ENCODE measurements at places on chromosomes 11 and 22.

DNA sequence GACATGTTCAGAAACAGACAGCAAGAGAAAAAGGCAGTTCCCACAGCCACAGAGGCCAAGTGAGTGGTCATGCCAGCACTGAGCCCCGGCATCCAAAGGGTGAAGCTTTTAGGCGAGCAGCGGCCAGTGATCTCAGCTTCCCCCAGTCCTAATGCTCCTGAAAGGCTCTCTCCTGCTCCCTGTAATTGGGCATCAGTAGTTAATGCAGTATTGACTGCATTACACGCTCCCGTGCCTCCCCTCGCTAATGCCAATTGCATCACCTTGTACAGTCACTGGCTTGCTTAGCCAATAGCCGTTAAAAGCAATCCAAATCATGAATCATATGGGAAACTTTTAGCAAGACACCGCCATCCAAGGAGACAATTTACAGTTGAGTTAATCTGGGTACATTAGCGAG is 4.9 kb downstream of the LMO1 start:
- peak; percentile 60 for DNase-seq

DNA sequence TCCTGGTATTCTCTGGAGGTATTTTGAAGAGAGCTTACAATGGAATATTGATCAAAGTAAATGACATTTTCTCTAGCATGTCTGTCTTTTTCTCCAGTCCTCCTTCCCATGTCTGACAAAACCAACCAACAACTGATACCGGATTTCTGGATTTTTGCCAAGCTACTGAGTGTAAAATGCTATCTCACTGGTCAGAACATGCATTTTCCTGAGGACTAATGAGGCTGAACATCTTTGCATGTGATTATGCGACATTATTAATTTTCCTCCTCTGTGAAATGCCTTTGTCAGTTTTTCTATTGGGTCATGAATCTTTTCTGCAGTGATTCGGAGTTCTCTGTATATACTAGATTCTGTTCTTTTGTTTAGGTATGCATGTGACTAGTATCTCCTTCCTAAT is 51.4 kb downstream of the CDON start:
- DNase-seq: no peak

GRCh38 chr11:6201481-6201880 is 2.5 kb downstream of the OR52W1 start:
- DNase-seq: peak; percentile 49

DNA sequence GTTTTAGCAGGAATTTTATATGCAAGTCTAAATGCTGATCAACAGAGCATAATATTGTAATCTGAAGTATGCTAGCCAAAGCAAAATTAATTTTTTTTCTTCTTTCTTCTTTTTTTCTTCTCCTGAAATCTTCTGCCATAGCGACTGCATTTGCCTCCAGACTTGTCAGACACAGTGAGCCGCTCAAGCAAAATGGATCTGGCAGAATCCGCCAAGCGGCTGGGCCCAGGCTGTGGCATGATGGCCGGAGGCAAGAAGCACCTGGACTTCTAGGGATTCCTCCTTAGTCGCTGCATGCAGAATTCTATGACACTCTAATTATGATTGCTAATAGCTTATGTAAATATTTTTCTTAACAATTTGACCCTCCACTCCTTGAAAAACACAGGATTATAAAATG is 27.9 kb downstream of the PAX6 start:
- DNase-seq: no peak

DNA sequence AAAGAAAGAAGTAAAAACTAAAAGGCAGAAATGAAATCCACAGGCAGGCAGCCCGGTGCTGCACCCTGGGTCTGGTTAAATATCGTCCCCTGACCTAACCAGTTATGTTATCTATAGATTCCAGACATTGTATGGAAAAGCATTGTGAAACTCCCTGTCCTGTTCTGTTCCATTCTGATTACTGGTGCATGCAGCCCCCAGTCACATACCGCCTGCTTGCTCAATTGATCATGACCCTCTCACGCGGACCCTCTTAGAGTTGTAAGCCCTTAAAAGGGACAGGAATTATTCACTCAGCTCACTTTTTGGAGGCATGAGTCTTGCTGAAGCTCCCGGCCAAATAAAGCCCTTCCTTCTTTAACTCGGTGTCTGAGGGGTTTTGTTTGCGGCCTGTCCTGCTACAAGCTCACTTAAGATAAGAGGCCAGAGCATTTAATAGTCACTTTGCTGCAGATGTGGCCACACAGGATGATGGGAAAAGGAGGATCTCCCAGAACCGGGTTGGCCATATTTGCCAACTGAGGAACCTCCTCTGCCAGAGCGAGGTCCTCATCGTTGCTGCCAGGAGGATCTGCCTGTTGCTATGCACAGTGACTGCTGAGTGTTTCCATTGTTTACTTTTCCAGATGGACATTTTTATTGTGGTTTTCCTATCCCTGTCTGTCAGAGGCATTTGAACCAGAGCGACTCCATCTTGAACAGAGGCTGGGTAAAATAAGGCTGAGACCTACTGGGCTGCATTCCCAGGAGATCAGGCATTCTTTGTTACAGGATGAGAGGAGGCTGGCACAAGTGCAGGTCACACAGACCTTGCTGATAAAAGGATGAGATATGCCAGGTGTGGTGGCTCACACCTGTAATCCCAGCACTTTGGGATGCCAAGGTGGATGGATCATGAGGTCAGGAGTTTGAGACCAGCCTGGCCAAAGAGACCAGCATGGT is 10.2 kb downstream of the C11orf96 start:
- no peak for DNase-seq

GRCh38 chr11:11320825-11321224 is 32.2 kb downstream of the CSNK2A3 start:
- no peak for DNase-seq

DNA sequence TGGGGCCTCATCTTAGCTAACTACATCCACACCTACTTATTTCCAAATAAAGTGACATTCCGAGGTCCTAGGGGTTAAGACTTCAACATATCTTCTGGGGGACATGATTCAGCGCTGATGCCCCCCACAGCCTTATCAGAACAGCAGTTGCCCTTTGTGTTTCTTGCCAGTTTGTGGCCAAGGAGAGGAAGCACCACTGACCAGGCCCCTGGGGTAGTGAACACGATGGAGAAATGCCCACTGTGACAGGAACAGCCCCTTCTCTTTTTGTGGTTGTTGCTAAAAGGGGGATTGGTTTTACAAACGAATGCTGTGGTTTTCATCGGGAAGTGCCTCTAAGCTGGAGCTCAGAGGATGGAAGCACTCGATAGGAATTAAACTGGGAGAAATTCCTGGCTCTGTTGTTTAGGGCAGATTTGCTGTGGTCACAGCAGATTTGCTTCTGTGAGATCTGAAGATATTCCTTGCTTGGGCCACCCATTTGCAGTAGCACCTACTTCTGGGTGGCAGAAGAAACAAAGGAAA is 88.8 kb downstream of the ABTB2 start:
- peak; percentile 27 for DNase-seq

DNA sequence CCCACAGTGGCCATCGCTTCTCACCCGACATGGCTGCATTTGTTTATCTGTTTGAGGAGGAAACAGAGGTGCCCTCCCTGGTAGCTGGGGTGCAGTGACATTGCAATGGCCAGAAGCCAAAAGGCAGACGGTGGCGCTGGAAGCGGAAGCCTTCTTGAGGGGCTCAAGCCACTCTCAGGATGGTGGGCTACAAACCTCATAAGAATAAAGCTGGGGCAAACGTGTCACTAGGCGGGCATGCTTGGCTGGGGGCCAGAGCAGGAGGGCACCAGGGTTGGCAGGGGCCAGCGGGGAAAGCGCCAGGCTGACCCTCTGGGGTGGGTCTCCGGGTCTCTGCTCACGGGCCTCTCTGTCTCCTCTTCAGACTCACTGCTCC is 12.6 kb downstream of the TNNT3 start:
- DNase-seq: no peak

DNA sequence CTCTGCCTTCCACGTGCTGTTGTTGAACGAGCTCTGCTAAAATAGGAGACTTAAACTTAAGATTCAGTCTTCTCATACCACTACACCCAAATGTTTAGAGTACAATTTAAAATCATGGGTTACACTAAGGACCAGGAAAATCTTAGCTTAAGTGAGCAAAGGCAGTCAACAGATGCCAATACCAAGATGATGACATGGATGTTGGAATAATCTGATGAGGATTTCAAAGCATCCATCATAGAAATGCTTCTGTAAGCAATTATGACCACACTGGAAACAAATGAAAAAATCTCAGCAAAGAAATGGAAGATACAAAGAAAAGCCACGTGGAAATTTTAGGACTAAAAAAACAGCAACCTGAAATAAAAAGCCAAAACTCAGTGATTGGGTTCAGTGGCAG is 109.8 kb downstream of the ATXN10 start:
- DNase-seq: peak; percentile 61

GRCh38 chr11:87002918-87003317 is 34.8 kb upstream of the TMEM135 start:
- DNase-seq: no peak

DNA sequence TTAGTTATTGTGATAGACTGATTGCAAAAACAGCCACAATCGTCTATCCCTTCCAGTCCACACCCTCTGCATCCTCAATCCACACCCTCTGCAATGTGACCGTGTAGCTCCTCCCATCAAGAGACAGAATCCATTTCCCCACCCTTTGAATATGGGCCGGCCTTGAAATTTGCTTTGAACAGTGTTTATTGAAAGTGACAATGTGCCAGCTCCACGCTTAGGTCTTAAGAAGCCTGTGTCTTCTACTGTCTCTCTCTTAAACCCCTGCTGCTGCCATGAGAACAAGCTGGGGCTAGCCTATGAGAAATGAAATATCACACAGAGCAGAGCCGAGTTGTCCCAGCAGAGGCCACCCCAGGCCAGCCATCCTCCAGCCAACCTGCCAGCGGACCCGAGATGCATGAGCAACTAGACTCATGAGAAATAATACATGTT is 22.3 kb upstream of the MICAL2 start:
- peak; percentile 89 for DNase-seq

DNA sequence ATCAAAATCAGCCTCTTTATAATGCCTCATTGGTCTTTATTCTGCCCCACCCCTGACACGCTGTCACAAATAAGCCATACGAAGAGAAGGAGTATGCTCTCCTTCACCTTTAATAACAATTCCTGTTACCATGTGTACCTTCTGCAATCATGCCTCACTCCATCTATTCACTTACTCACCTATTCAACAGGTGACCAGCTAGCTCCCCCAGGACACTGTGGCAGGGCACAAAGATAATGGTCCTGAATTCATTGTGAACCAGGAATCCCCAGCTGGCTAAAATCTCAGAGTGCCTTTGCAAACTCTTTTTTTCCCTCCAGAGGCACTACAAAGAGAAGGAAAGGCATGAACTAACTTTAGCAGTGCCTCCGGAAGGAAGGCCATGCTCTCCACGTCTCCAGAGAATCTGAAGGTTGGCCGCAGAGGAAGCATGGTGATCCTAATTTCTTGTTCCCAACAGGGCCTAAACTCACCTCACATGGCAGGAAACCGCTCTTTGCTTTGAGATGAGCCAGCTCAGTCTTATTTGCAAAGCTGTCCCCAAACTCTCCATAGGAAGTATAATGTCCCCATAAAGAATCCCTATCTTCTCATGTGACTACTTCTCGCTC is 590.3 kb downstream of the BUD13 start:
- DNase-seq: no peak

DNA sequence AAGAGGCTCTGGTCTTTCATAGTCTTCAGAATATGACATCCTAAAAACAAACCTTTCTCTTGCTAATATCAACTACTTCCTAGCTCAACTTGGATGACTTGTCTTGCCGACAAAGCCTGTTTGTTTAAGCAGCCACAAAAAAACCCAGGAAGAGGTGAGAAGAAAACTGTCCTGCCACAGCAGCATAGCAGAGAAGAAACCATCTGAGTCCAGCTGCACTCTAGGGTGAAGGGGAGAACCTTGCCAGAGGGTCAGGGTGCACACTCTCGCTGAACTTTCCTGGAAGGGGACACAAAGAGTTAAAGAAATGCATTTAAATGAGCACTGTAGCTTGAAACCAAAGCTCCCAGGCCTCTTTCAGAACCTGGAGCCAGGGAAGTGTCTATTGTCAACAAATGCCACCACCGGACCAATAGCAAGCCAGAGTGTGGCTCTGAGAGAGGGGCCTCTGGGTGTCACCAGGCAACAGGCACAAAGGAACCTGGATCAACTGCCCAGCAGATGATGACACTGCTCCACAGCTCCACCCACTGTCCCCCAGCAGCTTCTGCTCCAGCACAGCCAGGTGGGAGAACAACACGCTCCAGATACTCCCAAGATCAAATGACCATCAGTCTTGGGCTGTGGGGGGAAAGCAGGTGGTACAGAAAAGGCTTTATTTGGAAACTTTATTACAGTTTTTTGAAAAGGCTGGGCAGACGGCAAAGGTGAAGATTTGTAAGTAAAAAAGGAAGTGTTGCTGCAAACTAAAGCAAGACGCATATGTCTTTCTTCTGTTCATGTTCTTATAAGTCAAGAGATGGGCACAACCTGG is 105.7 kb downstream of the RASSF10 start:
- DNase-seq: no peak

GRCh38 chr22:38481162-38481870 is 13.4 kb downstream of the KDELR3 start:
- no peak for DNase-seq

- no peak for DNase-seq
Measured at GRCh38 chr11:74909812-74910211, 39.1 kb downstream of the XRRA1 start.

- DNase-seq: peak; percentile 39
Measured at GRCh38 chr22:41491374-41492100, 22.6 kb downstream of the ACO2 start.

GRCh38 chr22:50436015-50436830 is 38.6 kb downstream of the SBF1 start:
- DNase-seq: no peak

DNA sequence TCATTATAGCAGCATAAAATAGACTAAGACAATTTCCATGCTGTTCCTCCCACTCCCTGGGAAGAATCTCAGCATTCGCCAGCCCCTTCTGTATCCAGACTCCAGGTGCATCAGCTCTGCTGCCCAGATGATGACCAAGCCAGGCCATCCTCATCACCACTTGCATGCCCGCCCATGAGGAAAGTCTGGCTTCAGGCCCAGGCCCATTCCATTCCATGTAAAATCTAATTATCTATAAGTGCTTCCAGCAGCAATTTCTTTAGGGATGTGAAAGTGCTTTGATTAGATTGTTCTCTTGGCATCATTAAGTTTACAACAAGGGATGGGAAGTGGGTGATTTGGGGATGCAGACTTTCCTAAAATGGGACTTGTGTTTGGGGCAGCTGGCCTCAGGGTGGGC is 100.3 kb downstream of the INSC start:
- no peak for DNase-seq

- no peak for DNase-seq
Measured at GRCh38 chr11:77207019-77207485, 79.0 kb downstream of the MYO7A start.

Data from fibroblast of skin of abdomen (primary cell).